ENCODE measurements at places on chromosomes 7 and 10.
A peak's percentile ranks its signal among the peaks of the same experiment; 100 is the strongest.

DNA sequence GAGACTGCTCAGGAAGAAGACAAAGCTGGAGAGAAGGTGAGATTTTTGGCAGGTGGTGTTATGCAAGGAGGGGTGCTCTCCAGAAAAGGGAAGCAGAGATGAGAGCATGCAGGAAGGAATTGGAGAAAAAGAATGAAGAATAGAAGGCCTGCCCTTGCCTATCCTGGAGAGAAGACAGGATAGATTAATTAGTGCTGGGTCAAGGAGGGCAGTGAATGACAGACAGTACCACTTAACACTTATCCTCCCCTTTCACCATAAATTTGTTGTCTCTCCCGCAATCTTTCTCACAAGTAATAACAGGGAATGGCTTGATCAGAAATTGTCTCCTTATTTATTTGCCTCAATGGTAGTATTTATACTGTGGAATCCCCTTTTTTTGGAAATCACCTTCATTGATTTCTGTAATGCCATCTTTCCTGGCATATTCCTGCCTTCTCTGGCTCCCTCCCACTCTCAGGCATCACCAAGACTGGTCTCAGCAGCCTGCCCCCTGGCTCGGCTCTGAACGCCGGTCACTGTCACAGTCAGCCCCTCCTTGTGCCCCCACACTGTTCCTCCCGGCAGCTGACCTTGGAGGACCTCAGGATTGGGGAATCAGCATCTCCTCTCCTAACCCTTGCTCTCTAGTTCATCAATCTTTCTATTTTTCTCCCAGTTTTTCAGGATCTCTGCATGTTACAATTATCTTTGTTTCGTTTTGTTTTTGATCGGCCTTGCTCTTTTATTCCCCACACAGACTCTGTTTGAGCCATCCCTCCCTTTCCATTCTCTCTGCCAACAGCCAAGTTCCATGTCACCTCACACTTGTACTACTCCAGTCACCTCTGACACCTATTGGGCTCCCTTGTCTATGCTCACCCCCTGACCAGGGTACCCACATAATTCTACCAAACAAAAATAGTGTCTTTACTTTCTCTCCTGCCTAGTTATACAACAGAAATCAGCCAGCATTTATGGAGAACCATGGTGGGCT lies 294.2 kb downstream of the PLXDC2 start:
- DNase-seq, result no peak

DNA sequence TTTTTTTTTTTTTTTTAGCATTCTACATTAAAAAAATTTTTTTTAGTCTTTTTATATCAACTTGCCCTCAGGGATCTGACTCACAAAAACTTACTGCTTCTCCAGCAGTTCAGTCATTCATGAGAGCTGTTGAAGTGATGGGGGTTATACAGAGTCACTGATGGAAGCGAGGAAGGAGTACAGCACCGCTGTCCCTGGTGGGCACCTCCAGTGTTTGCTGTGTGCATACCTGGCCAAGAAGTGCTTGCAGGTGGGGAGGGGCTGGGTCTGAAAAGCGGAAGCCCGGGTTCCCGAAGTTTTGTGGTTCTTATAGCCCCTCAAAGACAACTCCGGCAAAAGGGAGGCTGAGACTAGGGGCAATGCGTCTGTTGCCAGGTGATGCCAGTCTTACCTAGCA lies 46.2 kb downstream of the MINDY4 start:
- no peak for DNase-seq

DNA sequence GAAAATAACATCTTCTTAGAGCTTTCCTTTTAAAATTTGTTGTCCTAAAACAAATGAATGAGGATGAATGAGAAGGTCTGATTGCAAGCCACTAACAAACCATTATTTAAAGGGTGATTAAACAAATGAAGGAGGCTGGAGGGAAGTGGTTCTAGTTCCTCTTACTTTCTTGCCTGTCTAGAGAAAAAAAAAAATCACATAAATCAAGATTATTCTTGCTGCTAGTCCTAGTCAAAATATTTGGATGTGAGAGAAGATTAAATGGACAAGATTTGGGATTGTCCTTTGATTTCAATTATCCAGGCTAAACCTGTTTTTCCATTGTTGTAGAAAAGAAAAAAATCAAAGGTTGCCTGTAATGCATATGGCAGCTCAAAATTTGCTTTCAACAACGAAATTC lies 3.3 kb downstream of the SKAP2 start:
- no peak for DNase-seq

DNA sequence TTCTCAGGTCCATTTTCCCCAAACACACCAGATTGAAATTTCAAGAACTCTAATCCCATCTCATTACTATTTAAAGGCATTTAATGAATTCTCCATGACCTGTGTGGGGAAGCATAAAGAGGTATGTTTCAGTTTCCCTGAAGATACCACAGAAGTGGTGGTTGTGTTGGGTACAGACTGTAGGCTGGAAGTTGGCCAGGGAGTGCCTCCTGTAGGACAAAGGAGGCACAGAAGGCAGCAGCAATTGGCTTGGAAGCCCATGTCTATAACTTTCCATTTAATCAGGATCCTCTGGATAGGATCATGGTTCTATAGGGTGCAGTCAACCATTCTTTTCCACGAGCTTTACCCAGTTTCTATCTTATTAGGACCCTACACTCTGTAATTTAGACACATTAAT lies 8.6 kb upstream of the BET1 start:
- DNase-seq, result no peak

DNA sequence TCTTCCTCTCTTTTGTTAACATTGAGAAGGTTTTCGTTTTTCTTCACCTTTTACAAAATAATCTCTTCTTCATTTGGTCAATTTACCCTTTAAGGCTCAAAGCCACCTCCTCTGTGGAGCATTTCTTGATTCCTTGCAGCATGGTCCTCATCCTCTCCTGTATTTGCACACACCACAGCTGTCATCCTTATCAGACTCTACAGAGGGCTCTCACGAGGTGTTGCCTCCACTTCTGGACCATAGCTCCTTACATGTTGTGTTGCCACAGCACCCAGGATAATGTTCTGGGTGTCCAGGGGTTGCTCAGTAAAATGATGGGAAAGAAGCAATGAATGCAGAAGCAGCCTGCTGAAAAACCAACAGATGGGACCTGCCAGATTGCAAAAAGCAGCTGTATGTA lies 192.8 kb downstream of the SH2D4B start:
- no peak for DNase-seq

GRCh38 chr10:2978111-2978510 lies 89.2 kb upstream of the PFKP start:
- peak; percentile 46 for DNase-seq

GRCh38 chr7:7521259-7521658 lies 14.4 kb downstream of the COL28A1 start:
- DNase-seq, result no peak

DNA sequence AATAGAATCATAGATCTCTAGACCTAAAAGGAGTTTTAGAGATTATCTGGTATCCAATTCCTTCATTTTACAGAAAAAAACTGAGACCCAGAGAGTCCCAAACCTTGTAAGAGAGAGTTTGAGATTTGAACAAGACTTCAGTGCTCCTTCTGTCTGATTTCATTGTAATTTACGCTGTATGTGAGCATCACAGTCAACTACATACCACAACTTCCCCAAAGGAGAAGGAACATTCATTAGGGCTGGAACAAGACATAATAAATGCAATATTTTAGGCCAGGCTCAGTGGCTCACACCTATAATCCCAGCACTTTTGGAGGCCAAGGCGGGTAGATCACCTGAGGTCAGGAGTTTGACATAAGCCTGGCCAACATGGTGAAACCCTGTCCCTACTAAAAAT lies 17.3 kb upstream of the PRKAR2B start:
- DNase-seq, result no peak

- no peak for DNase-seq
These were observed 181.6 kb upstream of the LRGUK start for GRCh38 chr7:133945497-133945896.

DNA sequence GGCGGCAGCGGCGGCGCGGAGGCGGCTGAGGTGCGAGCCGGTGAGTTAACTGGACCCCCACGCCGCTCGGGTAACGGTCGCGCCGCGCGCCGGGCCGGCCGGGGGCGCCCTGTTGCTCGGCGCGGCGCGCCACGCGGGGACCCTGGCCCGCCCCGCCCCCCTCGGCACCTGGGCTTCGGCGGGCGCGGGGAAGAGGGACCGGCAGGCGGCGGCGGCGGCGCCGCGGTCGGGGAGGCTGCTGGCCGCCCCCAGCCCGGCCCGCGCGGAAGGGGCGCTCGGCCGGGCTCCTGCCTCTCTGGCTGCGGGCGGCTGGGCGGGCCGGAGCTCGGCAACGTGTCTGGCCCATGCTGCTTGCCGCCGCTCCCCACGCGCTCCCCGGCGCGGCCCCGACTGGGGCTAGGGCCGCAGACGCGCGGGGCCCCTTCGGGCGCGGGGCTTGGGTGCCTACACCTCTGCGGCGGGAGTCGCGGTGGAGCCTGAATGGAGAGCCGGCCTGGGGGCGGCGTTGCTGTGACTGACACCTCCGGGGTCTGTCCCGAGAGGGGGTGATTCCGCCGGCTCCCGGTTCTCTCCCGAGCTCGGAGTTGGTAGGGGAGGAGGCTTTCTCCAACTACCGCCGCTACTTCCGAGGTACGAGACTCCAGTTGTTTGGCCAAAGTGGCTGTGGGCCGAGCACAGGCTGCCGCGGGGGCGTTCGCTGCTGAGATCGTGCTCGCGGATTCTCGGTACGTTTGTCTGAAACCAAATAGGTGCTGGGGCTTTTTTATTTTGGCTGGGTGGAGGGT lies 494 bp downstream of the PALS2 start:
- DNase-seq, result no peak

GRCh38 chr7:131502810-131503508 lies 53.5 kb downstream of the PODXL start:
- no peak for DNase-seq

GRCh38 chr10:88991161-88991898 lies 732 bp downstream of the FAS start:
- no peak for DNase-seq

GRCh38 chr10:28442403-28442802 lies 90.5 kb upstream of the WAC start:
- no peak for DNase-seq

All from NCI-H1436 treated with DMSO at 0.1 percent for 48 hours (cell line).